ENCODE measurements at places on chromosomes 13 and 19.

DNA sequence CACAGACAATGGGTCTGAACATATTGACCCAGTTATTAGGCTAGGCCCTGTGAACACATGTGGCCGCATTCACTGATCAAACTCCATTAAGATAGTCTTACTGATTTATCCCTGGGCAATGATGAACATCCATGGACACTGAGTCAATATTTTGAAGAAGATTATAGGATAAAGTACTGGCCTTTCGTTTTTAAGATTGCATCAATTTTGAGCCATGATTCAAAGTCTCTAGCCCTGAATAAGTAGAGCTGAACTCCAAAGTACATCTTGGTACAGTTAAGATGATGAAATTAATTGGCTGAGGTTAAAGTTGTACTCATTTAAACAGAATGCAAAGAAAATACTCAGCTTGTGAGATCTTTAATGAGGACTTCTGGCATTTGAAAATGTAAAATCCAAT, 1581.9 kb downstream of the EFNB2 start:
- DNase-seq, result no peak

DNA sequence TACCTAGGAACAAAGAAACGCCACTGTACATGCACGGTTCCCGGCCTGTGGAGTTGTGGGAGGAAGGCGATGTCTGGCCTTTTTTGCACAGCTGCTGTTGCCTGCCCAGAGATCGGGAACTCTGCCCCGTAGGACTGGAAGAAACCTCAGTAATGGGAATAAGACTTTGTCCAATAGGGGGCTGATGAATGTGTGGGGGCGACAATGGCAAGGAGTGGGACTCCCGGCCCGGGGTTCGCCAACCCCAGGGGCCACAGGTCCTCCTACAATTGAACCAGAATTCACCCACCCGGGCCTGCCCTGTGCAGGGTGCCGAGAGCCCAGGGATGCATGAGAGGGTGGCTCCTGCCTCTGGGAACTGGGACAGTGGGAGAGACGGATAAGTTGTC, 2.0 kb upstream of the CEBPA start:
- no peak for DNase-seq

GRCh38 chr13:44543369-44543768, 32.8 kb downstream of the TSC22D1 start:
- peak; percentile 32 for DNase-seq

GRCh38 chr13:45510672-45511071, 45.9 kb downstream of the COG3 start:
- no peak for DNase-seq

DNA sequence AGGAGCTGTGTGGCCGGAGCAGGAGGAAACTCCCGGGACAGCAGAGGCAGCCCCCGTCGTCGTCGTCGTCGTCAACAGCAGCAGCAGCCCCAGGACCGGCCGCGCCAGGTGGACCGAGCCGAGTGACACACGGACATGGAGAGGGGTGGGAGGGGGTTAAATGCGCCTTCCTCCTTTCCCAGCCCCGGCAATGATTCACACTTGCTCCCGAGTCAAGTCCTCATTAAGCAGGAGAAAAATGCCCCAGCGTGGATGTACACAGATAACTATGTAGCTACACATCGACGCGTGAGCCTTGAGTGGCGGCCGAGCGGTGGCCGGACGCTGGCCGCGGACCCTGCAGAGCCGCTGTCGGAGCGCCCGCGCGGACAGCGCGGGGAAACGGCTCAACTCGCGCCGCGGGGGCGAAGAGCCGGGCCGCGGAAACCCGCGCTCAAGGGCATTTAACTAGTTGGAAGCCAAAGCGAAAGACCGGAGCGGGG, 645 bp downstream of the UBL3 start:
- DNase-seq, result peak; percentile 63

GRCh38 chr19:33826521-33826920, 29.9 kb downstream of the KCTD15 start:
- no peak for DNase-seq

DNA sequence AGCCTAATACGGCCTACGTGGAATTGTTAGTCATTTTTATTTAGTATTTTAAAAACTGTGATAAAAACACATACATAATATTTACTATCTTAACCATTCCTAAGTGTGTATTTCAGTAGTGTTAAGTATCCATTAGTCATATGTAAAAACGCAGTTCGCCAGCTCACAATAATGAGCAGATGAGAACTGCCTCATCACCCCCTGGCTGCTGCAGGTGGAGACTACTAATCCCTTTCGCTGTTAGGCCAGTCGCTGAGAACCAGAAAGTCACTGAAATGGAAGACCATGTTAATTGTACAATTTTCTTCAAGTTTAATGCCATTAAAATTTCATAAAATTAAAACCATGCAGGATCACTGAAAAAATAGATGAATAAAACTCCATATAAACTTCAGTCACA, 1.6 kb downstream of the ESD start:
- no peak for DNase-seq

- peak; percentile 46 for DNase-seq
Observed at GRCh38 chr13:33312150-33312860, 26.8 kb upstream of the STARD13 start.

DNA sequence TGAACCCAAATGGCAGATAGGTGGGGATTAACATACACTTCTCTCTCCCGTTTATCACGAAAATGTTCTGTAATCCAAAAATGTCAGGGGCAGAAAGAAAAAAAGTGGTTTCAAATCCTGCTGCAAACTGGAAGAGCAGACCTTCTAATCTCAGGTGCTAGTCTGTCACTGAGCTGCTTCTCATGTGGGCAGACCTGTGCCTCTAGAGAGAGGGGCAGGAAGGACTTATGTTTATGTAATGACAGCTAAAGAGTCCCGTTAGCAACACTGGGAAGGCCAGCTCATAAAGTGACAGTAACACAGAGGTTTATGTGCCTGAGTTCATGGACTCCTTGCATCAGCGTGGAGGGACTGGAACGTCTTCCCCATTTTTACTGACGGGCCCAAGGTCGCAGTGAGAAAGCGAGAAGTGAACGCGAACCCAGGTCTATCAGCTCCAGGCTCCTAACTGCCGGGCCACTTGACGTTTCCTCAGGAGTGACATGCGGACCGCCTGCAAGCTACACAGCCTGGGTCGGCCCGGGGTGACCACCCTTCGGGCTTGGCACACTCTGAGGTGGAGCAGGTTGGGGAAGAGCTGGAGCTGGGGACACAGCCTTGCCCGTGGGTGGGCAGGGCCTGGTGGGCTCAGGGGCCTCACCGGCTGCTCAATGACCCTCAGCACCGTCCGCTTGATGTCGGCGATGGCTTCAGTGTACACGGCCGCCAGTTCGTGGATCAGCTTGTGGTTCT, 9.6 kb upstream of the RSPH6A start:
- DNase-seq, result no peak

DNA sequence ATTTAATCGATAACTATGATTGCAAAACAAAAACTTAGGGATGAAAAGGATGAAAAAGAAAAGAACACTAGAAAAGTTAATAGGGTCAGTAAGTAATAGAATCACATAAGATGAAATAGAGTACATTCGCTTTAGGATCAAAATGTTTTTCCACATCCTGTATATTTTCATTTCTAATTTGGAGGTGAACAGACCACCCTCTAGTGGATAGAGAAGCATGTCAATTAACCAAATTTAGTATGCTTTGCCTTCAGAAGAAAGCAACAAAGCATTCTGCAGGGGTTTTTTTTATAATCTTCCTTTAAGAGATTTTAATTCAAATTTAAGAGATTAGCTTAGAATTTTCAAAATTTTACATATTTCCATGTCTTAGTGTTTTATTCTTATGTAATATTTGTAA, 611.0 kb upstream of the SGCG start:
- no peak for DNase-seq

DNA sequence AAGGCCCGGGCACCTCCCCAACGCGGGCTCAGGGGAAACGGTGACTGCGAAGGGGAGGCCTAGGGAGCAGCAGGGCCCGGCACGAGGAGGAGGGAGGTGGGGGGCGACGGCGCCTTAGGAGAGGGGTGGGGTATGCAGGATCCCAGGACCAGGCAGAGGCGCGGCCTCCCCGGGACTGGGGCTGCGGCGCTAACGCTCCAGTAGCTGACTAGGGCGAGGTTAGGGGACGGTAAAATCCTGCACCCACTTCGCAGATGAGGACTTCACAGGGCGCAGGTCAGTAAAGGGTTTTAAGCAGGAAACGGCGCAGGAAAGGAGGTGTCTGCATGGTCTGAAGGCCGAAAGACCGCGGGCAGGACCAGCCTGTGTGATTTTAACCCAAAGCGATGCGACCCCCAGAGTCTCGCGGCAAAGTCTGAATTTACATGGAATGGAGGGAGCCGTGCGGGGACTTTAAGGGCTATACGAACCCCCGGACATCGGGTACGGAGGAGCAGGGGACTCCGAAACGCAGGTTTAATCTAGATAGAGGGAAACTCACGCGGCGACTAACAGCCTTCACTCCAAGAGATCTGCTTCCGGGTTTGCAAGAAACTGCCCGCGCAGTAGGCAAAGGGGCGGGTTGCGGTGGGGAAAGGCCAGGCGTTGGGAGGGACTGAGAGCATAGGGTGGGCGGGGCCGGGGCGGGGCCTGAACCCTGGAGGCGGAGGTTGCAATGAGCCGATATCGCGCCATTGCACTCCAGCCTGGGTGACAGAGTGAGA, at the start of gene ZNF665:
Gene ZNF665 (minus strand): TSS at position 588 of the 764 bp plus-strand sequence. CDS start 10,460 bp downstream, outside the sequence.
- DNase-seq, result no peak

DNA sequence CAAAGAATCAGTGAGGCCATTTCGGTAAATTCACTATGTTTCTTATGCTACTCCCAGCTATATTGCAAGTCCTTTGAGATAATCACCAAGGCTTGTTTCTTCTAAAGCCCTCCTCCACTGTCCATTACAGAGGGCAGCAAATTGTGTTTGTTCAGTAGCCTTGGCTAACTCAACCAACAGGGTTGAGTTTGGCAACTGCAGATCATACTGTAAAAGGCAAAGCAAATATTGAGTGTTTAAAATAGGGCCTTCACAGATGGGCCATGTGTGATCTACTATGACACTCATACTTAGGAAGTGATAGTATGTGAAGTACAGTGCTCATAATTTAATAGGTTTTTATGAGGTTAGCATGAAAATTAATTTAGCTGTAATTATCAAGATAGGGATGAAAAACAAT, 171.3 kb downstream of the DACH1 start:
- no peak for DNase-seq

GRCh38 chr13:93539914-93540313, 313.3 kb downstream of the GPC6 start:
- no peak for DNase-seq

DNA sequence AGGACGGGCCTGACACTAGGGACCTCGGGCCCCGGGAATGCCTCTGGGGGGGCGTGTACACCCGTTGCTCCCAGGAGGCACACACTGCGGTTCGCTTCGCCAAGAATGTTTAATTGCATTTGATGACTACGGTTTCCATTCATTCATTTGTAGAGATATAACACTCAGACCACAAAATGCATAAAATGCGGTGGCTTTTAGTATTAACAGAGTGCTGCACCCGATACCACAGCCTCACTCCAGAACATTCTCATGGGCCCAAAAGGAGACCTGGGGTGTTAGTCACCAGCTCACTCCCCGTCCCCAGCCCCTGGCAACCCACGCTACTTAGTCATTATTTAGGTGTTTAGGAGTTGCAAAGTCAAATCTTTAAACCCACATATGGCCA, 21.8 kb downstream of the HCN2 start:
- peak; percentile 24 for DNase-seq

GRCh38 chr13:108322206-108322824, 52.8 kb downstream of the TNFSF13B start:
- peak; percentile 42 for DNase-seq

- DNase-seq, result no peak
Observed at GRCh38 chr19:58356766-58357480, 3.6 kb upstream of the A1BG start.

DNA sequence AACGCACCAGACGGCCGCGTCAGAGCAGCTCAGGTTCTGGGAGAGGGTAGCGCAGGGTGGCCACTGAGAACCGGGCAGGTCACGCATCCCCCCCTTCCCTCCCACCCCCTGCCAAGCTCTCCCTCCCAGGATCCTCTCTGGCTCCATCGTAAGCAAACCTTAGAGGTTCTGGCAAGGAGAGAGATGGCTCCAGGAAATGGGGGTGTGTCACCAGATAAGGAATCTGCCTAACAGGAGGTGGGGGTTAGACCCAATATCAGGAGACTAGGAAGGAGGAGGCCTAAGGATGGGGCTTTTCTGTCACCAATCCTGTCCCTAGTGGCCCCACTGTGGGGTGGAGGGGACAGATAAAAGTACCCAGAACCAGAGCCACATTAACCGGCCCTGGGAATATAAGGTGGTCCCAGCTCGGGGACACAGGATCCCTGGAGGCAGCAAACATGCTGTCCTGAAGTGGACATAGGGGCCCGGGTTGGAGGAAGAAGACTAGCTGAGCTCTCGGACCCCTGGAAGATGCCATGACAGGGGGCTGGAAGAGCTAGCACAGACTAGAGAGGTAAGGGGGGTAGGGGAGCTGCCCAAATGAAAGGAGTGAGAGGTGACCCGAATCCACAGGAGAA, 1.9 kb downstream of the PPP1R12C start:
- no peak for DNase-seq

DNA sequence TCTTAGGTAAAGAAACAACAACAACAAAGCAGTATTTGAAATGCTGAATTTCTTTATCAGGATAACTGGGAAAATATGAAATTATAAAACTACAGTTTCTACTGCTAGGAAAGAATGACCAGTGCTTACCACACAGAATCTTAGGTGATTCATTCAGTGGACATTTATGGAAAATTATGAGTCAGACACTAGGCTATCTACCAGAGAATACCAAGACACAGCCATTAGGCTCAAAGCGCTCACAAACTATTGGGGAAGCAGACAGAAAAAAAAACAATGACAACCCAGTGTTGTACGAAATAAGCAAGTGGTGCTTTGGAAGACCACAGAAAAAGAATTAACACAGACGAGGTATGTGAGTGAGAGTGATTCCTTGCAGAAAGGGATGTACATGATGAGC, 1019.5 kb downstream of the PCDH9 start:
- peak; percentile 66 for DNase-seq

DNA sequence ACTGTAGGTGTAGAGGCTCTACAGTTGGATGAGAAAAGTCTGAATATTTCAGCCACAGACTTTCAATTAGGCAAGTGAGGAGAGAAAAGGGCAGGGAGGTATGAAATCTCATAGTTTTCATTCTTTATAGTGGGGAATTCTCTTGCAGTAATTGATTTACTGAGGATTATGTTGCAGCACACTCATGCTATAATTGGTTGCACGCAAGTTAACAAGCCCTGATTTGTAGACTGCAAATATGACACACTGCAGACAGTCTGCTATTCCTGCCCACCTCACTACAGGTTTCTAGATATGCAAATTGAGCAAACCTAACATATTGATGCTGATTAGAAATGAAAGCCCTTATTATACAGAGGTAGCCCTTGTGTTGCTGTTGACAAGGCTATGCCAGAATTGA, 139.4 kb downstream of the LHFPL6 start:
- DNase-seq, result no peak

GRCh38 chr13:111912991-111913760, 153.8 kb upstream of the SOX1 start:
- DNase-seq, result no peak

GRCh38 chr13:114131583-114132418, 622 bp downstream of the RASA3 start:
- peak; percentile 28 for DNase-seq

- DNase-seq, result no peak
Observed at GRCh38 chr13:44380404-44381165, 7.0 kb downstream of the SERP2 start.
